ENCODE measurements at places on chromosomes 6 and 20.

- no peak overlapping the region for H3K27ac ChIP-seq
- H3K36me3 ChIP-seq = no peaks in the 10 kb centered on the region
- peak; percentile 40 for DNase-seq
- peaks cover 1% of the 10 kb centered on the region for H3K27me3 ChIP-seq
- peaks cover 6% of the 10 kb centered on the region for H3K4me1 ChIP-seq
These were observed 71.6 kb downstream of the GPX5 start for GRCh38 chr6:28597217-28597835.

DNA sequence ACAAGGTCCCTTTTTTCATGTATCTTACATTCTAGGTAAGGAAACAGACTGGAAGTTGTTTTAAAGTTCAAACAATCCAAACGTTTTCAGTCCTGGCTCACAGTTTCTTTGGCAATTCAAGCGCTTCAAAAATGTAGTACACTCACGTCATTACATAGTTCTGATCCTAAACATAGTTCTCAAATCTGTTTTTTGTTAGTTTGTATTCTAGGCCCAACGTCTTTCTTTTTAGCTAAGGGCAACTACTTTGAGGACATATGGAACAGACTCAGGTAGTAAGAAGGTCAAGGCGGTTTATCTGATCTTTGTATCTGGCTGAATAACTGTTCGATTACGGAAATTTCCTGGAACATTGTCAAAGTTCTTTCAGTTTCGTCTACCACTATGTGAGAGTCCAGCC lies 36.9 kb upstream of the PLCB4 start:
- H3K27me3 ChIP-seq = peaks cover 2% of the 10 kb centered on the region
- H3K27ac ChIP-seq = no peak overlapping the region
- H3K36me3 ChIP-seq = no peaks in the 10 kb centered on the region
- no peak for DNase-seq
- no peaks in the 10 kb centered on the region for H3K4me1 ChIP-seq

DNA sequence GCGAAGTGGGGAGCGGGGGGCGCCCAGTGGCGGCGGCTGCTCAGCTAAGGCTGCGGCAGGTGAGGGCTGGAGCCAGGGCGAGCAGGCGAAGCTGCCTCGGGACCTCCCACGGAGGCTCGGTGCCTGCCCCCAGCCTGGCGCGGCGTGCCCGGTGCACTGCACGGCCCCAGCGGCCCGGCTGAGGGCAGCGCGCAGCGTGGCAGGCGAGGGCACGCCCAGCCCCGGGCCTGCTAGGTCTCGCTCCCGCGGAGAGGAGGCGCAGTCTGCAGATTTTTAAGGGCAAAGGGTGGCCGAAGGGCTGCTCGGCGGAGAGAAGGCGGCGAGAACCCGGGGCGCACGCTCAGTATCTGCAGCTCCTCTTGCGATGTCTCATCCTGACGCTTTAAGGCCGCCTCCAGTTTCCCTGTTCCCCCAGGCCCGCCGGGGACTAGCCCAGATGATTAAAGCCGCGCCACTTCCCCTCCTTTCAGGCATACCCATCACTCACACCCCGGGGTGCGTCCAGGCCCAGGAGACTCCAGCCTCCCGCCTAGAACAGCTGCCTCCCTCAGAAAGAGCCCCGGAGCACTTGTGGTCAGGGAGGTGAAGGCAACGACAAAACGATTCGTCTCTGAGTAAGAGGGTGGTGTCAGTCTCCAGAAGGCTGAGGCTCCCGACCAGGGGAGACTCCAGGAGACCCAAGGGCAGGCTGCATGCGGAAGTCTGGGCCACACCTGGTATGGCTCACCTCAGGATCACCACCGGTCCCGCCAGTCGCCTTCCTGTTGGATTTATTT lies at the start of gene FERMT1:
TSS of gene FERMT1 (minus strand) at position 158 of the 776 bp plus-strand sequence. CDS start 3,476 bp downstream, outside the sequence.
- peak within 1 kb of the TSS; percentile 47 for H3K4me3 ChIP-seq
- H3K27me3 ChIP-seq = no peaks in the 10 kb centered on the region
- DNase-seq = peak; percentile 51
- H3K36me3 ChIP-seq = no peaks in the 10 kb centered on the region

- H3K4me3 ChIP-seq = no peak overlapping the region
- H3K36me3 ChIP-seq = peaks cover 5% of the 10 kb centered on the region
- peaks cover 3% of the 10 kb centered on the region for H3K27me3 ChIP-seq
- no peaks in the 10 kb centered on the region for H3K4me1 ChIP-seq
These were observed 42.4 kb downstream of the RTN4IP1 start for GRCh38 chr6:106586815-106587415.

GRCh38 chr20:49579195-49579594 lies 11.3 kb upstream of the PTGIS start:
- H3K27me3 ChIP-seq = peaks cover 2% of the 10 kb centered on the region
- no peaks in the 10 kb centered on the region for H3K4me1 ChIP-seq
